NCI-H1105 treated with DMSO at 0.1 percent for 48 hours (cell line): ENCODE measurements at places on chromosomes 3 and 15.

DNA sequence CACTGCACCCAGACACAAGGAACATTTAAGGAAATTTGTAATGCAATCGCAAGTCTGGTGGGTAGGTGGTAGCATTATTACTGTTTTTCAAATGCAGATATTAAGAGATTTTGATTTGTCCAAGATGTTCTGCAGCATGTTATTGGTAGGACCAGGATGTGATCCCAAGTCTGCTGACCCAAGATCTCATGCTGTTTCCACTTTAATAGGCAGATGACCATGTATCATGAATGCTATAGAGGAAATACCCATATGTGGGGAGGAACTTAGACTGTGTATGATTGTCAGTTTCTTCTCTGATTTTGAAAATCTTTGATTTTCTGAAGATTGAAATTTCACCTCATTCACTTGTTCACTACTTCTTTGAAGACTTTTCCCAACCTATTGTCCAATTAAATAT lies 28.7 kb downstream of the ATP6V1A start:
- no peak for DNase-seq

GRCh38 chr15:59307165-59307537 lies 65.5 kb downstream of the MYO1E start:
- DNase-seq: no peak

GRCh38 chr15:91992945-91993344 lies 139.4 kb downstream of the SLCO3A1 start:
- no peak for DNase-seq

GRCh38 chr3:86410587-86410986 lies 580.4 kb downstream of the VGLL3 start:
- no peak for DNase-seq

DNA sequence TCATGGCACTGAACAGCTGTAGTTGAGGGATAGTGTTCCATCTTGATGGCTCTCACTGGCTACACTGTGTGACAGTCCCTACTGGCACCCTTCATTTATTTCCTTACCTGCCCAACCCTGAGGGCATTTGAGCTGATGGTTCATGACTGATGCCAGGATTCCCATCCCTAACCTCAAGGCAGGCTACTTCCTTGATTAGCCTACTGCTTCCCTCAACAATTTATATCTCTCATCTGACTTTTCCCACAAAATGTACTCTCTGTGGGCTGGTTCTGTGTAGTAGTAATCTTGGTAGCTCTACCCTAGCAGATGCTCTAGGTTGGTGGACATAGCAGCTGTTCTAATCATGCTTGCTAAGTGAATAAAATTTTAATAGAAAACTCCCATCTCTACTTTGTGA lies 106.0 kb downstream of the THRB start:
- no peak for DNase-seq

DNA sequence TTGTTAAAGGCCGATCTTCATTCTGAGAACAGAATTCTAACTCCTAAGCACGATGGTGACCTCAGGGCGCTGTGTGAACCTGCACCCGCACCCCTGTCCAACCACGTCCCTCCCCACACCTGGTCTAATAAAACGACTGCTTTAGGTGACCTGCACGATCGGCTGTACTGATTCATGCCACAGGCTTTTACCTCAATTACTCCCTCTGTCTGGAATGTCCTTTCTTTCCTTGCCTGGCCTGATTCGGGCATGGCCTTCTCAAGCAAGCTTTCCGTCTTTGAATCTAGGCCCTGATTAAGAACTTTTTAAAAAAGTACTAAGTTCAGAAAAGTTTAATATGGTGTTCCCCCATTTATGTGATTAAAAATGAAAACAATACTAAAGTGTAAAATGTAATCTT lies 842 bp upstream of the U2SURP start:
- no peak for DNase-seq

GRCh38 chr3:122930063-122930997 lies 97.2 kb downstream of the SEMA5B start:
- no peak for DNase-seq

GRCh38 chr3:108100906-108101660 lies 10.3 kb upstream of the CD47 start:
- DNase-seq: no peak

GRCh38 chr3:120410116-120410515 lies 40.7 kb downstream of the FSTL1 start:
- no peak for DNase-seq

- DNase-seq: no peak
Observed at GRCh38 chr3:37074178-37074577, 80.9 kb downstream of the MLH1 start.

GRCh38 chr3:127975153-127976029 lies 60.4 kb downstream of the KBTBD12 start:
- DNase-seq: no peak

DNA sequence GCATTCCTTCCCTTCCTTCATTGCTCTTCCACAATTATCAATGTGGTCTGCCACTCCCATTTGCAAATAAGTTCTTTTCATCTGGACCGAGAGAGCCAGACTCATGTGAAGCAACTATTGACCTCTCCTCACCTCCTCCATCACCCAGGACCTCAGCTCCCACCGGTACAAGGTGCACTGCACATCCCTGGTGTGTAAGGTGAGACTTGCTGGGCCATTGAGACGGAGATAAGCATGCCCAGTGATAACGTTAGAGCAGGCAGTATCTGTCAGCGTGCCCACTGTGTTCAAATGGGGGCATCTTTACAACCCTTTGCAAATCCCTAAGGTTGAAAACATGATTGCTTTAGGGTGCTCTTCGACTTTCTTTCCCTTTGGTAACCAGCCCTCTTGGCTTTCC lies 154.8 kb downstream of the ADAMTS17 start:
- DNase-seq: no peak

- DNase-seq: no peak
Observed at GRCh38 chr3:5255404-5256344, 68.2 kb downstream of the EDEM1 start.

GRCh38 chr15:97994236-97994635 lies 33.7 kb downstream of the ARRDC4 start:
- DNase-seq: no peak

DNA sequence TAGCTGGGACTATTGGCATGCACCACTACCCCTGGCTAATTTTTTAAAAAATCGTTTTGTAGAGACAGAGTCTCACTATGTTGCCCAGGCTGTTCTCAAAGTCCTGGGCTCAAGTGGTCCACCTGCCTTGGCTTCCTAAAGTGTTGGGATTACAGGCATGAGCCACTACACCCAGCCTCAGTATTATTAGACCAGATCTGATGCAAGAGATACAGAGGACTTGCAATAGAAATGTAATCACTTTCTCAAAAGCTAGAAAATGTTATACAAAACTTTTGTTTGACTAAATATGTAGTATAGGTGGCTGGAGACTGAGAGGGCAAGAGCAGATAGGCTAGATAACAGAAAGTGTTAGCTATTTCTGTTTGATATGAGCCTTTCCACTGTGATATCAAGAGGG lies 531.9 kb downstream of the SOX2 start:
- DNase-seq: no peak

DNA sequence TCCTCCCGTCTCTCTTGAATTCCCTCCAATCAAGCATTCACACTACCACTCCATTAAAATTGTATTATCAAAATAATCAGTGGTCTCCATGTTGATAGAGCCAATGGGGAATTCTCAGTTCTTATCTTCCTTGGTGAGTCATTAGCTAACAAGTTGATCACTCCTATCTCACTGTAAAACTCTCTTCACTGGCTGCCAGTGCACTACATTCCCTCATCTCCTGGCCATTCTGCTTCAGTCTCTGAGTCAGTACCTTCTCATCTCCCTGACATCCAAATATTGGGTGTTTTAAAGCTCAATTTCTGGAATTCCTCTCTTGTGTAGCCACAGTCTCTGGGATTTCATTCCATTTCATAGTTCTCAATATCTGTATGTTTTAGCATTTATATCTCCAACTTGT lies 175.2 kb downstream of the ALDH1A2 start:
- DNase-seq: no peak

DNA sequence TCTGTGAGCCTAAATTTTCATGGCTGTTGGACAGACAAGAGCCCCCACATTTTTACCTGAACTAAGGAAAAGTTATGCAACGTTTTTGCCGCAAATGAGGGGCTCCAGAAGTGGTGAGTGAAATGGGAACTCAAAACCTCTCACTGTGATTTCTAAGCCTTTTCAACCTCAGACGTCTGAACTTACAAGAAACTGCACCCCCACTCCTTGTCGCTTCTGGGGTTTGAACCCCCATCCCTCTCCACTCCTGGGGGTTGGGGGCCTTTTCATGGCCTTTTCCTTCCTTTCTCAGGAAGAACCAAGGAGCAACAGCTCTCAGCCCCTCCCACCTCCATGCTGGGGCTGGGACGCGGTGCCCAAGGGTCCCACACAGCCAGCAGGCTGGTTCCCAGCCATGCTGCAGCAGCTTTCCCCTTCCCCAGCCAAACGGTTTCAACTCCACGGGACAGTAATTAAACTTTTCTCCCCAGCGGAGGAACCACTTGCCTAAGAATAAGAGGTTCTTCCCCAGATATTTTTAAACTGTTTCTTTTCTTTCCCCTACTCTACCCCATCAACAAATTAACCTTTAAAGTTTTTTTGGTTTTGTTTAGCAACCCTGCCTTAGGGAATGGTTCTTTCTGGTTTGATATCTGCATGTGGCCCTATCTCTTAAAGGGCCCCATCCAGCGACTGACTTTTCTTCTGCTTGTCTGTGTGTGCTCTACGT lies 387.6 kb upstream of the CBLB start:
- no peak for DNase-seq

DNA sequence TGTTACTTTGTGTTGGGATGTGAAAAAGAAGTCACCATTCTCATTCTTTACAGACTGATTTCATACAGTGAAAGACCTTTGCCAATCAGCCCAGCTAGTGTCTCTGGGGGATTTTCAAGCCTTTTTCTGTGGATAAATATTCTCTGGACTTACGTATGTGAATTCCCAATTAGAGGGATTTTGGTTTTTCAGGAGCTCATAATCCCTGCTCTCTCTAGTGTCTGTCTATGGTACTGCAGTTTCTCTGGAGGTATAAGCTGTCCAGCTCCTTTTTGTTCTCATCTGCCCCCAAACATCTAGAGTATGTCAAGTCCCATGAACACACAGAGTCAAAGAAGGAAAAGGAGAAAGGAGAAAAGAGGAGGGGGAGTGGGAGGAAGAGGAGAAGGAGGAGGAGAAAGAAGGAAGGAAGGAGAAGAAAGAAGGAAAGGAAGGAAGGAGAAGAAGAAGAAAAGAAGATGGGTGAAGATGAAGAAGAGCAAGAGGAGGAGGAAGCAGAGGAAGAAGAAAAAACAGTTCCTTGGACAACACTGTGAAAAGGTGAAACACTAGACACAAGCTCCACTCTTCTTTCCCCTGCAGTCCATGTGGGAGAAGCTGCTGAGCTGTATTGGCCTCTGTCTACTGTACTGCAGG lies 218.6 kb downstream of the GREM1 start:
- DNase-seq: no peak

DNA sequence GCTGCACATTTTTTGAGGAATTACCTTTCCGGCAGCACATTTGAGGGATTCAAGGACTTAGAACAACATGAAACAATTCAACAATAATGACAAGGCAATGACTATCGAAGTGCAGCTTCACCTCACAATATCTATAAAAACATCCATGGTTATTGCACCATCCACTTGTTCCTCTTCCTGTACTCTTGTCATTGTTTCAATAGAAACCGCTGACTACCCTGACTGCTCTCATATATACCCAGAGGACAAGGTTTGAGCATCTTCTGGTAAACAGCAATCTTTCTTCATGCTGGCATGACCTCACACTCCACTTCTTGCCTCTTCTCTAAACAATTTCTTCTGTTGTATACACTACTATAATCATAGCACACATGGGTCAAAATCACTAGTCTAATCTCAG lies 864.9 kb downstream of the FHIT start:
- DNase-seq: no peak

DNA sequence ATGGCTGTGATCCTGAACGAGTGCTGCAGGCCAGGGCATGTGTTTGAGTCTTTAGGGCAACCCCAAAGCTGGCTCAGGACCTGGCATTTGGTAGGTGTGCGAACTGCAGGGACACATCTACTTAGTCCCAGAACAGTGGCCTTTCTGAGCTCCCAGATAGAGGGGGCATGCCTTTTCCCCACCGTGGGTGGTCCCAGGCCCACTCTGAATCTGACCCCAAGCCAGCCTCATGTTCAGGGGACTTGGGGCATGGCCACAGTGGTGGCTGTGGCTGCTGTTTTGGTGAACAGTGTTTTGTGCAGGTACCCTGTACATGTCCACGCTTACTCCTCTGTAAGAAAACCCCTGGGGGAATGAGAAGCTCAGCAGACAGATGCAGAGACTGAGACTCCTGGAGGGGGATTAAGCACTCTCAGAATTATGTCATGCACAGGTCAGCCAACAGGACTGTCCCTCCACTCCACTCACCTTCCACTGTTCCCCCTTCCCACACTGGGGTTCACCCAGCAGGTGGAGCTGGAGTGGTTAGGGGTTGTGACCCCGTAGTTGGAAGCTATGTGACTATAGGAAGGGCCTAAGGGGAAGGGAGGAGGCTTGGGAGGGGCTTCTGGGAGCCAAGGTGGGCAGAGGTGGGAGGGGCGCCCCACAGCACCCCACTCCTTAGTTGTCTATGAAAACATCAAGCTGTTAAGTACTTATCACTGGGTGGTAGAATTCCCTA lies 16.4 kb downstream of the ESYT3 start:
- DNase-seq: no peak

GRCh38 chr3:157406394-157406793 lies 30.3 kb upstream of the PTX3 start:
- DNase-seq: no peak

- DNase-seq: no peak
Observed at GRCh38 chr3:108669208-108669607, 79.7 kb downstream of the DZIP3 start.

DNA sequence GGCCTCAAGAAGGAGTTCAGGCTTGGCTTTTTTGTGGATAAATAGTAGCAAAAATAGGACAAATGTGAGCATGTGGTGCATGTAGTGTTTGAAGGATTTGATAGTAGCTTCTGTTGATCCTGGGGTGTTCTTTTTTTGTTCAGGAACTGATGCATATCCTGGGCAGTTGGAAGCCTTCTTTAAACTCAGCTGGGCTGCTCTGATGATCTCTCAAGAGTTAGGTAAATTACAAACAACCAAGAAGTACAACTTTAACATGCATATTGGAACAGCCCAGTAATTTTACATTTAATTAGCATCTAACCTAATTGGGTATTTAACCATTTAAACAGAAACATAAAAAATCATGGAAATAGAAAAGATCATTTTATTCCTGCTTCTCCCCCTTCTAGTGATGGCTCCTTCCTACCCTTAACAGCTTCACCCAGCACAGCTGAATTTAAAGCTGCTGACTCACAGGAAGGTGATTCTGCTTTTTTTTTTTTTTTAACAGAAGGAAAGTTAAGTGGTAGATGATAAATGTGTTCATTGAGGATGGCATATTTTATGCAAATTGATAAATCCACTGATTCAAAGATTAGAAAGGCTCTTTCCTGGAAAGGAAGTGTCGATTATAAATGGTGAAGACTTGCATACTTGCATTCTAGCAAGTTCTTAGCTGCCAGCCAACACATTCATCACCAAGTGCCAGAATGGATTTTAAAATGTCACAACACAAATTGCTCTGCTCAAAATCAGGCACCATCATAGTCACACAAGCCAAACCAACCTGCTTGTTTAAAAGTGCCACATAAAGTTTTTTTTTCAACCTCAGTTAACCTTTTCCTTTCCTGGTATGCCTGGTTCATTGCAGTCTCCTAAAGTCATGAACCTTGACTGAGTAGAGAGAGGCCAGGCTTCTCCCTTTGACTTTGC lies 20.0 kb downstream of the SLC35G2 start:
- DNase-seq: no peak

- DNase-seq: no peak
Observed at GRCh38 chr3:185632996-185633395, 46.9 kb downstream of the SENP2 start.
